ENCODE measurements at places on chromosomes 2 and 18.

- DNase-seq = no peak
Measured at GRCh38 chr2:215677481-215677880, 241.6 kb upstream of the FN1 start.

- DNase-seq = peak; percentile 69
Measured at GRCh38 chr2:45849491-45850283, 198.2 kb downstream of the PRKCE start.

DNA sequence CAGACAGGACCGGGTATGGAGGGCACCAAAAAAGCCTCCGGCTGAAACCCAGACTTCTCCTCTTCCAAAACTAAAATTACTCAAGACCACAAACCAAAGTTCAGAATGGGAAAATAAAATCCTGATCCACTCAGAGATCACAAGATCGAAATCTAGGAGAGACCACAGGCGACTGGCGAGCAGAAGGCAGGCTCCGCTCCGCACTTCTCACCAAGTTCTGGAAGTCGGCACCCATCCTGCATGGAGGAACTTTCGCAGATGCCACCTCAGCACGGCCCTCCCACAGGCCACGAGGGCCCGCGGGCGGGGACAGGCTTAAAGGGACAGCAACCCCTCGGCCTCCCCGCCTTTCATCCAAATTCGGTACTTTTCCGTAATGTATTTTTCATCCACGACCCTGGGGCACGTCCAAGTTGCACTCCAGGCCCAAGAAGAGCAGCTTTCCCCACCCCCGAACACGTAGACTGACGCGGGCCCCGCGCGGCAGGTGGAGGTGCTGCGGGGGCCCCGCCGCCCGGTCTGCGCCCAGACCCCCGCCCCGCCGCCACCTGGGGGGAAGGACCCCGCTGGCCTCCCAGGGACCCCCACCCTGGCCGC lies 43.7 kb downstream of the HDLBP start:
- DNase-seq = peak; percentile 35

DNA sequence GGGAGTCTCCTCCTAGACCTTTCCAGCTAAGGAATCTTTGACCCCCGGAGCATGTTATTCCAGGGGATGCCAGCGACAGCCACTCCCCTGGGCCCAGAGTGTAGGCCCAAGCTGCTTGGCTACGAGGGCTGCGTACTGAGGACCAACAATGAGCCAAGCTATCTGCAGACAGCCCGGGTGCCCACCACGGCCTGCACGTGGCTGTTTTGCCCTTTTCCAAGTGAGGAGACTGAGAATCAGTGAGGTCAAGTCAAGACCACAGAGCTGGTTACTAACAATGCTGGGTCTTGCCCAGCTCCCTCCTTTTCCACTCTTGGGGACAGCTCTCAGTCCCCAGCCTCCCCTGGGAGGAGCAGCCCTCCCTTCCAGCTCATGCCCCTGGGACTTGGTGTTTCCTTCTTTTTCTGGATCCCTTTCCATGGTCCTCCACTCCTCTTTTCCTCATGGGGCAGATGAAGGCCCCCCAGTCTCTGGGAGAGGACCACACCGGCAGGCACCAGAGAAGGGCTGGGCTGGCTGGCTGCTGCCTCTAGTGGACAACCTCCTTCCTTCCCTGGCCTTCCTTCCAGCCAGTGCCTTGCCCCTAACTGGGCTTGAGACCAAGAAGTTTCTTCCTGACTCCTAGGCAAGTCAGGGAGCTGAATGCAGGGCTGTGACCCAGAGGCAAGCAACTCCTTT lies 550 bp upstream of the MALL start:
- DNase-seq = no peak

- DNase-seq = no peak
Measured at GRCh38 chr2:48750128-48750739, 5.3 kb downstream of the LHCGR start.

GRCh38 chr18:25100418-25100817 lies 251.5 kb downstream of the ZNF521 start:
- no peak for DNase-seq

DNA sequence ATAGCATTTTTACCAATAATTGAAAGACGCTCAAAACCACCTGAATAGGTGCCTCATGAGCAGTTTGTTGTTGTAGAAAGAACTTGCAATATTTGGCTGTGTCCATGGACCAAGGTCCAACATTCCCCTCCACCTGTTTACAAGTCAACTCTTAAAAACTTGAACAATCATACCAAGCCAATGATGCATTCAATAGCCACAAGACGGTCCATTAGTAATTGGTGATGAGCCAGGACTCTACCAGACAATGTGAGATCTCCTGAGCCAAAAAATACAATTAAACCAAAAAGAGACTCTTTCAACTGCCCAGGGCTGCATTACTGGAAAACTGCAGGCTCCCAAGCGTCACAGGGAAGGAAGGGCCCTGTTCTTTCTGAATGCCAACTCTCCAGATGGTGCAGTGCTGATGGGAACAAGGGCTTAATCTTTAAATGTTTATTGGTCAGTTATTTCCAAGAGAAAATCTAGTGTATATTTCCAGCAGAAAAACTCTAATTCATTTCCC lies 118.8 kb upstream of the EPB41L3 start:
- DNase-seq = no peak

DNA sequence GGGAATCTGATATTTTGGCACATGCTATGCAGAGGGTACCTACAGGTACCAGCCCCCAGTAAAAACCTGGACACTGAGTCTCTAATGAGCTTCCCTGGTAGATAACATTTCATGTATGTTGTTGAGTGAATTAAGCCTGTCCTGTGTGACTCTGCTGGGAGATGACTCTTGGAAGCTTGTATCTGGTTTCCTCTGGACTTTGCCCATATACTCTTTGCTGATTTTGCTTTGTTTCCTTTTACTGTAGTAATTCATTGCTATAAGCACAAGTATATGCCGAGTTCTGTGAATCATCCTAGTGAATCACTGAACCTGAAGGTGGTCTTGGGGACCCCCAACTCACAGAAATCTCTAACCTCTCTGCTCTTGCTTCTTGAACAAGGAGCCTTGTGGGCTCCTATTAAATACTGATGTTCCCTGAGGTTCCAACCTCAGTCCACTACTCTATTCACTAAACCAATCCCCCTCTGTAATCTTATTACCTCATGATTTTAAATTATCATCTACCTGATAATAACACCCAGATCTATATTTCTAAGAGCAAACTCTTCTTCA lies 94.3 kb upstream of the WDSUB1 start:
- no peak for DNase-seq

DNA sequence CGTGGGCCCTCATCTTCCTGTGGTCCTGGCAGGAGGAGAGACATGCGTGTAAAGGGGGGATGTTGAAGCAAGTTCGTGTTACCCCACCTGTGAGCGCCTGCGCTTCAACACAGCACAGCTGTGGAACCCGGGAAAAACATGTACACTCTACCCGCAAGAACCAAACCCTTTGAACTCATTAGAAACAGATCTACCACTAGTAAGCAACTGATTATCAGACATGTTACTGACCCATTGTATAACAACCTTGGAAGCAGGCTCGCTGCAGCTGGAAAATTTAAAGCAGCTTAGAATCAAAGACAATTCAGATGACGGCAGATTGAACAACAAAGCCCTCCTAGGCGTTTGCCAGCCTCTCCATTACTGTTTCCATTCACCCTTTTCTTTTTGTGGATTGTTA lies 771.7 kb upstream of the SALL3 start:
- DNase-seq = no peak

DNA sequence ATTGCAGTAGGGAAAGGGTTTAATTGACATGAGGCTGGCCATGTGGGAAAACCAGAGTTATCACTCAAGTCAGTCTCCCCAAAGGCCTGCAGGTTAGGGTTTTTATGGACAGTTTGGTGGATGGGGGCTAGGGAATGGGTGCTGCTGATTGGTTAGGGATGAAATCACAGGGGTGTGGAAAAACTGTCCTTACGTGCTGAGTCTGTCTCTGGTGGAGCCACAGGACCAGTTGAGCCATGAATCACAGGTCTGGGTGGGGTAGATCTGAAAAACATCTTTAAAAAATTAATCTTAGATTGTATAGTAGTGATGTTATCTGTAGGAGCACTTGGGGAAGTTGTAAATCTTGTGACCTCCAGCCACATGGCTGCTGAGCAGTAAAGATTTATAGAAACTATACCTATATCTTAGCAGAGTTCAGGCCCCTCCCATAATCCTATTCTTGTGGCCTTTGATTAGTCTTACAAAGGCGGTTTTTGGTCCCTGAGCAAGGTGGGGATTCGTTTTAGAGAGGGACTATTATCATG lies 139.6 kb downstream of the COMMD1 start:
- DNase-seq = no peak

GRCh38 chr2:54394392-54394791 lies 61.7 kb upstream of the SPTBN1 start:
- no peak for DNase-seq

GRCh38 chr2:46390901-46391395 lies 88.4 kb upstream of the TMEM247 start:
- DNase-seq = no peak

- DNase-seq = no peak
Measured at GRCh38 chr2:218957671-218958070, 1.8 kb upstream of the CDK5R2 start.

DNA sequence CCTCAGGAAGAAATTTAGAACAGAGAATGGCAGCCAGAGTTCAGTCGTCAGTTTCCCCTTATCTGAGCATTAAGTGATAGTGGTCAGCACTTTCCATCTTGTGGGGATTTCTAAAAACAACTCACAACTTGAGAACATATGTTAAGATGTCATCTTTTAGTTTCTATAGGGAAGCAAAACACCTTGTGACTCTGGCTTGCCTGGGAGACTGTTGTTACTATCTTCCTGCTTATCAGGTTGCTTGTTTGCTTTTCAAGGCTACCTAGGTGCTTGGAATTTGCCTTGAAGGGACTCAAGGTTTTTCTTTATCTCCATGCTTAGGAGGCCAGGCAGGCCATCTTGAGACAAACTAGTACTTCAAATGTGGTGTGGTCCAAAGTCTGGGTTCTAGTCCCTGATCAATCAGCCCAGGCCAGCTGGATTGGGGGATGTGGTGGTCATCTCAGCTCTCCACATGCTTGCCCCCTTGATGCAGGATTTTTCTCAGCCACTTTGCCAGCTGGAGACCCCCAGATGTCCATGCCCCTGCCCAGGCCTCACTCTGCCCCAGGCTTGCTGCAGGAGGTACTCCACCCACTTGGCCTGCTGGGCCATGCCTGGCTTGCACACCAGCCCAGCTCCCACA lies 125.9 kb downstream of the LYPD1 start:
- DNase-seq = no peak

DNA sequence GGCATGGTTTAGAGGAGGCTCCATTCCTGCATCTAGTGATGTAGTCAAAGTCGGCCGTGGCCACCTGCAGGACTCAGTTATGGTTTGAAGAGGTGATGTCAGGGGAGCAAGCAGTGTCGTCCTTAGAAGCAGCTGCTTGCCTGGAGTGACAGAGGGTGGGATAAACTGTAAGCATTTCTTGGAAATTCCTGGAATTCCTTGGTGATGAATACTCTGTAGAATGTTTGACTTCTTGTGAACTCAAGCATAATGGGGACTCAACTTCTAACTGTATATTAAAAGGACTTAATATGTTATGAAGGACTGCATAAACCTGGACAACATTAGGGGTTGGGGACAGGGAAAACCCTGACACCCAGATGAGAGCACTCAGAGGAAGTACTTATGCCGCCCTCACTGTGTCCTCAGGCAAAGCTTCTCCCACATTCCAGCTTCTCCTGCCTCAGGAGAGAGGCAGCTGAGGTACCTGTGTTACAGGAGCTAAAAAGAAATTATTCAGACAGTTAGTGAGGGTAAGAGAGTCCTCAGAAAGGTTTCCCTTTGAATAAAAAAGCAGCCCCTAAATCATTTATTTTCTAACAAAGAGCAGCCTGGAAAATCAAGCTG lies 459.9 kb upstream of the CELF4 start:
- no peak for DNase-seq

DNA sequence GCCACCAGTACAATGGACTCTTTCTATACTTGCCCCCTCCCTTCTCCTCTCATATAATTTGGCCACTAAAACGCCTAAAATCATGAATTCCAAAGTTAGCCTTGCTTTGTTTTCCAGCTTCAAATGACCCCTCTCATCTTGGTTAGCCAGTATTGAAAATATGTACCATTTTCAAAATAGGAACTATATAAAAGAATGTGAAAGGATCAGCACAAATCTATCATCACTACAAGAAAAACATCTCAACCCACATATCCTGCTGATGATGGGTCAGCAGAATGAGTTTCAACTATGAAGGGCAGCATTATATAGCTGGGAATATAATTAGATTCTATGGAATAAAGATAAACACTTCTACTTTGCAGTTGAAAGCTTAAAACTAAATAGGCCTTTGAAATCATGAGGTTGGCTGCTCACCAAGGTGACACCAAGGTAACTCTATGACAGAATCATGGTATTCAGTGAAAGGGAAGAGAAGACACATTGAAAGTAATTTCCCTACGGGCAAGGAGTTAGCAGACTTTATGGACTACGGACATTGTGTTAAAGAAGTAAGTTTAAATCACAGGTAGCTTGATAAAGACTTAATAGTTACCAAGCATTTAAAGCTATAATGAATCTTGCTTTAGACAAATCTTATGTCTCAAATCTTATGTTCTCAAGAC lies 873.0 kb downstream of the CPS1 start:
- no peak for DNase-seq

DNA sequence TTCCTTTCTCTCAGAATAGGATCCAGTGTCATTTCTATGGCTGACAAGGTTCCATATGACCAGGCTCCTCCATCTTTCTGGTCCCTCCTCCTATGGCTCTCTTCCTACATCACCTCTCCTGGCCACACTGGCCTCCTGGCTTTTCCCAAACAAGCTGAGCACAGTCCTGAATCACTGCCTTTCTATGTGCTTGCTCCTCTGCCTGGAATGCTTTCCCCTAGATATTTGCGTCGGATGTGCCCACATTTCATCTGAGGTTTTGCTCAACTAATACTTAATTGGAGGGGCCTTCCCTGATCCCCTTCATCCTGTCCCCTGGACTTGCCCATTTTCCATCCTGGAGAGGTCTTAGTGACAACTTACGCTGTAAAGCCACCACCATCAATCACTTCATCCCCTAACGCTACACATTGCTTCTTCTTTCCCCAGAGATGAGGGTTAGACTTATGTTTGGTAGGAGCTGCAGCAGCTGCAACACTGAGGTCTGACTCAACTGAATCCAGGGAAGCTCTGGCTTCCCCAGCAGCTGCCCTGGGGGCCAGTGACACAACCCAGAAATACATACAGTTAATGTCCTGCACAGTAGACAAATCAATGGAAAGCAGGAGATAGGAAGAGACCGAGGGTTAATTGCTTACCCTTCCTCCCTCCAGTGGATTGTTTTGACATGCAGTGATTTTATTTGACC lies 42.9 kb downstream of the QPCT start:
- DNase-seq = no peak

GRCh38 chr18:59813942-59814341 lies 85.9 kb upstream of the PMAIP1 start:
- no peak for DNase-seq

GRCh38 chr2:106695919-106696318 lies 190.0 kb downstream of the ST6GAL2 start:
- no peak for DNase-seq

DNA sequence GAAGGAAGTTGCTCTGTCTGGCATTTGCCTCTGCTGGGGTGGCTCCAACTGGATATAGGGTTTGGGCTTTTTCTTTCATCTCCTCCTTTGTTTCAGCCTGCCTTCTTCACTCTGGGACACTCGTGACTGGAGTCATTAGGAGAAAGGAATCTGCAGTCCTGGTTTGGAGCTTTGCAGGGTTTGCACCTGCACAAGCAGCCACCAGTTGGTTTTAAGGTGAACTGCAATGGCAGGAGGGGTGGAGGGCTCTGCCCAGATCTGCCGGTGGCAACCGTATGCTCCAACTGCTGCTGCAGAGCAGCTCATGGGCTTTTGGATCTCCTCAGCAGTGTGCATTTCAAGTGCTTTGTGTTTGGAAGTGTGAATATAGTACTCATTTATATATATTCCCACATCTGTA lies 131.3 kb upstream of the MGAT5 start:
- DNase-seq = no peak

- DNase-seq = no peak
Measured at GRCh38 chr2:20501974-20502373, 55.1 kb downstream of the RHOB start.
